CD4-positive, alpha-beta T cell treated with Interleukin-17A for 4 hours (primary cell): ENCODE measurements at places on chromosomes 2 and 18.
A peak's percentile ranks its signal among the peaks of the same experiment; 100 is the strongest.

- no peak for DNase-seq
Observed at GRCh38 chr18:72206814-72207213, 337.3 kb downstream of the CBLN2 start.

- no peak for DNase-seq
Observed at GRCh38 chr18:49849331-49850217, 36.2 kb upstream of the ACAA2 start.

DNA sequence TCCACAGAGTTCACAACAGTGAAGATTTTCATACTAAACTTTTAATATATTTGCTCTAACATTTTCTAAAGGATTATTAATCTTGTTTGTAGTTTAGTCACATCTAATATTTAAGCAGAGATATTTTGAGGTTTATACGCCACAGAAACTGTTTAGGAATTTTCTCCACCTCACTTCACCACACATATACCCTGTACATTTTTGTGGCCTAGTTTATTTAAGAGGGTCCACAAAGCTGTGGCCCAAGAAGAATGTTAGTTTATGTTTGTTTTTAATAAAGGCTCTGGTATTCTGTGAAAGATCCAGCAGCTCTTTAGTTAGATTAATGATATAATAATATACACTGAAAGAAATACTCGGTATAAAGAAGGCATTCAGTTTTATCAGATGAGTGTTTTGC, 132.7 kb upstream of the TTC27 start:
- no peak for DNase-seq

GRCh38 chr18:31438402-31438801, 9.1 kb upstream of the DSG3 start:
- no peak for DNase-seq

GRCh38 chr2:178422097-178422496, 28.9 kb downstream of the PRKRA start:
- no peak for DNase-seq

DNA sequence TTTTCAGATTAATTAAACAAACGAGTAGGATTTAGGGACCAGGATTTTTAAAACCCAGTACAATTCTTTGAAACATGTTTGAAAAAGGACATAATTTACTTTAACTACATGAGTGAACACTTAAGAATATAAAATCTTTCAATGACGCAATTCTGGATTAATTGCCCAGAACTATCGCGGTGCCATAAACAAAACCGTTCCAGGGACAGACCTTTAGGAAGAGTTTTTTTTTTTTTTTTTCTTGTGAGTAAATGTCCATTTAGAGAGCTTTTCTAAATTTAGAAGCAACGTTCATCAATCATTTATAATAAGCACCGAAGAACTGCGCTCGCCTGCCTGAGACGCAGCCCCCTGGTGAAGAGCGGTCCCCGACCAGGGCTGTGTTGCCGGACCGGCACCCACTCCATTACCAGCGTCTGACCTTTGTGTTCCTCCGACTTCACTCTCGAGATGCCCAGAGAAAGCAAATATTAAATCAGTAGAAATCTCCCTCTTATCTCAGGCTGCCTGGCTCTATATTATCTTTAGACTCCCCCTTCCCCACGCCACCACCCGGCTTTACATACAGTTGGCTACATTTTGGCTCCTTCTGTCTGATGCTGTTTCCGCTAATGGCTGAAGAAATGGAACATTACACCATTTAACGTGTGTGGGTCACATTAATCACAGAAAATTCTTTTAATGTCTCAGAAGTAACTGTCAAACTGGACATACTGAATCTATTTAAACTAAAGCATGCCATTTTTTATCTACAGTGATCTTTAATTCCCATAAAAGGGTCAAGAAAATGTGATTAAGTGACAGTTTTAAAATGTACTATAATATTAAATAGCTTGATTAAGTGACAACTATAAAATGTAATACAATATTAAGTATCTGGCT, 364.0 kb upstream of the MEIS1 start:
- DNase-seq = no peak

DNA sequence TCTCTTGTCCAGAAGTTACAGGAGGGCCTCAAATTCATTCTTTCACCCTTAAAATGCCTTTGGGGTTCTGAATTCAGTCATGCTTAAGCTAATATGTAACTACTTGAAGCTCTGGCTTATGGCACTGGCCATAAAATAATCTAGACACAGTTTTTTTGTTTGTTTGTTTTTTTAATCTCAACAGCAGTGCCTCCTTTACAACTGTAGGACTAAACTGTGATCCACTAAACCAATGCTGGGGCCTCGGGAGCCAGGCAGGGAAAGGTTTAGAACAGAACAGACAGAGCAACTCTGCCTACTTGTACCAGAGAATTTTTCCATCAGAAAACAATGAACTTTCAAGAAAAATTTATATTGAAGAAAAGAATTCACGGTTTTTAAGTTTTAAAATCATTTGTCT, 1.7 kb downstream of the STAM2 start:
- DNase-seq = no peak

DNA sequence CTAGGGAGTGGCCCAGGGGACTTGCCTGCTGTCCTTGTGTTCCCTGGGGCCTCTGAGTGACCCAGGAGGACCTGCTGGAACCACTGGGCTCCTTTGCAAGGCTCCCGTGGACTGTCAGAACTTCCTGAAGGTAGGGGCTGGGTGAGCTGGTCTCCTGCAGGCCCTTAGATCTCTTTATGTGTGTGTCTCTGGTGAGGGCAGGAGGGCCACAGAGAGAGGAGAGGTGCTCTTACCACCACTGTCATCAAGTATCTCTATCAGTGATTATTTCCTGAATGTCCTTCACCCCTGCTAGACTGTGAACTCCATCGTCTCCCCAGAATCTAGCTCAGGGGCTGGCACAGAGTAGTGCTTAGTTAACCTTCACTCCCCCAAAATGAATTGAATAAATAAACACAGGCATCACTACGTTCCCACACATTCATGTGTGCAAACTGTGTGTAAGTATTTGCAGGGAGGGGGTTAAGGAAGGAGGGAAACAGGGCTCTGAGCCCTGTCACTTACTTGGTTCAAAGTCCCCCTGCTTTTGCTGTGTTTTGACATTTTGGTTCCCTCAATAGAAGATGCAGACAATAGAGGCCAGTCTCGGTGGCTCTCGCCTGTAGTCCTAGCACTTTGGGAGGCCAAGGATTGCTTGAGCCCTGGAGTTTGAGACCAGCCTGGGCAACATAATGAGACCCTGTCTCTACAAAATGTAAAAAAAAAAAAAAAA, 100.8 kb upstream of the HAAO start:
- DNase-seq = no peak

GRCh38 chr2:70035344-70035844, 51.9 kb upstream of the PCBP1 start:
- DNase-seq = no peak

- DNase-seq = no peak
Observed at GRCh38 chr2:100929147-100929546, 72.9 kb upstream of the RPL31 start.

- DNase-seq = peak; percentile 35
Observed at GRCh38 chr2:96156011-96156820, 11.0 kb upstream of the DUSP2 start.

- no peak for DNase-seq
Observed at GRCh38 chr2:183149489-183149888, 25.2 kb downstream of the NUP35 start.

DNA sequence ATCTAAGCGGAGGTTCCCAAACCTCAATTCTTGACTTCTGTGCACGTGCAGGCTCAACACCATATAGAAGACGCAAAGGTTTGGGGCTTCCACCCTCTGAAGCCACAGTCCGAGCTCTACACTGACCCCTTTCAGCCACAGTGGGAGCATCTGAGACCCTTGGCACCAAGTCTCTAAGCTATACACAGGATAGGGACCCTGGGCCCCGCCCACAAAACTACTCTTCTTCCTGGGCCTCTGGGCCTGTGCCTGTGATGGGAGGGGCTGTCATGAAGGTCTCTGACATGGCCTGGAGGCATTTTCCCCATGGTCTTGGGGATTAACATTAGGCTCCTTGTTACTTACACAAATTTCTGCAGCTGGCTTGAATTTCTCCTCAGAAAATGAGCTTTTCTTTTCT, 1374.1 kb upstream of the NXPH2 start:
- no peak for DNase-seq

- DNase-seq = no peak
Observed at GRCh38 chr18:49865401-49865800, 52.1 kb upstream of the ACAA2 start.

DNA sequence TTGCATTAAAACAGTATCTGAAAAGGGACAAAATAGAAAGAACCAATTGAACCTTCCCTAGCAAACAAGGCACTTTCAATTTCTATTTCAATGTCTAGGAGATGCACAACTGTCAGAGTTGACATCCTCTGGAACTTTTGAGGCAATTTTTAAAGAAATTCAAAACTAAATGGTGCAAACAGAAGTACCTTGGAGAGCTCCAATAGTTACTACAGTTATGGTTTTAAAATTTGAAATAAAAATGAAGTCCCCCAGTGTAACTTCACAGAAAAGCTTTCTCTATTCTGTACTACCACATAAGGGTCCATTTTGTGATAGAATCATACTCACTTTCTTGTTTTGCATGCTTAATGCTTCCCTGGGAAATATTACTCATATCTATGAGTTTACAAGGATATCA, 162.1 kb downstream of the KCNH7 start:
- no peak for DNase-seq

DNA sequence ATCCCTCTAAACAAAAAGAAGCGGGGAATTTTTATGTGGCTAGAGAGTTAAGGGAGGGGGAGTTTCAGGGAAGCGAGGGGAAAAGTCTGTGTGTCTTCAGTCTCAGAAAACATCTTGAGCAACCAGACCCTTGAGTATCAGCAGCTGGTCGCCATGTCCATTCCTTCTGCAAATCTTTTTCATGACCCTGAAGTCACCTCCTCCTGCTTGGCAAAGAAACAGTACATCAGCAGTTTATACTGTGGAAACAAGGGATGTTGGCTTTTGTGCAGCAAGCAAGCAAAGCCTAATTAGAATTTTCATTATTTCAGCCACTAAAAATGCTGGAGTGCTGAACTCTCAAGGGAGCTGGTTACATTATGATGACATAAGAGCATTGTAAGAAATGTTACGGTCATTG, 187.4 kb upstream of the SLC8A1 start:
- no peak for DNase-seq

DNA sequence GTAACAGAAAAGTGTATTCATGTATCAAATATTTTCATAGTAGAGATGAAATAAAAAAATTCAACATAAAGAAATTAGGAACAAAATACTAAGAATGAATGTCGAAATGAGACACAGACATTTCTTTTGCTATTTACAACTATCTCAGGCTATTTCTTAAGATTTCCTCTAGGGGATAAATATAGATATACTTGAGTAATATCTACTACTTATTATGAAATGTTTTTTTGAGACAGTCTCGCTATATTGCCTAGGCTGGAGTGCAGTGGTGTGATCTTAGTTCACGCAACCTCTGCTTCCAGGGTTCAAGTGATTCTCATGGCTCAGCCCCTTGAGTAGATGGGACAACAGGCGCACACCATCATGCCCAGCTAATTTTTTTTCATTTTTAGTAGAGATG, 326.1 kb downstream of the RNF144A start:
- no peak for DNase-seq
